ENCODE measurements at places on chromosomes 5 and 9.

DNA sequence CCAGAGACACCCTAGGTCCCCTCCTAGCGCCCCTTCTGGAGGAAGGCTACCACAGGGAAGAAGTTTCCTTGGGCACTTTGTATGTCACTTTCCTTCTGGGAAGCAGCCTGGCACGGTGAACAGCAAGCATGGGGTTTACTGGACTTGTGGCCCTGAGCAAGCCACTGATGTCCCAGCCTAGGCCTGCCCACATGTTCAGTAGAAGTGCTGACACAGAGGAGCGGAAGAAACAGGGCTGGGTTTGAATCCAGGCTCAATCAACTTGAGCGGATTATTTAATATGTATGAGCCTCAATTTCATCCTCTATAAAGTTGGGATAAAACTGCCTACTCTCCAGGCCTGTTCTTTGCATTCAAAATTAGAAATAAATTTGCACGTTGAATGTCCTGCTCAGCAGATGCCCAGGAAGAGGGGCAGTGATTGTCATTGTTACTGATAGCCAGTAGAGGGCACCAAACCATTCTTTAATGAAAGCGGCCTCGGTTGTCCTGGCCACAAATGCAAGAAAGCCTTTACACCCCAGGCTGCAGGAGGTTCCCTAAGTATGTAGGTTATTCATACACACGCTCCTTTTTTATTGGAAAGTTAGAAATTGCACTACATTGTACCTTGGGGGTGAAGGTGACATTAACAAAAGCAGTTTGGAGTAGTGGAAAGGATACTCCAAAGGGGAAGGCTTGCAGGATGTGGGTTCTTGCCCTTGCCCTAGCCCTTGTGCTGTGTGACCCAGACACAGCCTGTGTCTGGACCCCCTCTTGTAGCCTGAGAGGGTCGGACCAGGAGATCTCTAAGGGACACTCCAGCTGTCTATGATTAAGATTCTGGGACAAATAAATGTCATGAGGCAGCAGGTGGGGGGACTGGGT, 13.4 kb upstream of the XPA start:
- peak; percentile 65 for DNase-seq

- DNase-seq, result no peak
These were observed 12.8 kb upstream of the GFRA3 start for GRCh38 chr5:138287246-138287645.

- no peak for DNase-seq
These were observed 97.9 kb downstream of the FSTL4 start for GRCh38 chr5:133514456-133514855.

DNA sequence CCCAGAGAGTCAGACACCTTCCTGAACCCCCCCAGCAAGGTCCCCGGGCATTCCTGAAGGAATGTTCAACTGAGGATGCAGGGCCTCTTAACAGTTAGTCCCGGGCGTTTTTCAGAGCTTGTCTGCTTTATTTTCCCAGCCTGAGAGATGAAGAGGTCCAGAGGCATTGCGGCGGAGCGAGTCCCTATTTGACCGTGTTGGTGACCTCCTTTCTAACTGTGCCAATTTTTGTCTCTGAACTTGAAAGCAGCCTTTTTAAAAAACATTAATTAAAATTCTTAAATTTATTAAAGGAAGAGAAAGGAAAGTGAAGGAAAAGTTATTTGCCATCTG, 433 bp upstream of the PTAR1 start:
- no peak for DNase-seq

DNA sequence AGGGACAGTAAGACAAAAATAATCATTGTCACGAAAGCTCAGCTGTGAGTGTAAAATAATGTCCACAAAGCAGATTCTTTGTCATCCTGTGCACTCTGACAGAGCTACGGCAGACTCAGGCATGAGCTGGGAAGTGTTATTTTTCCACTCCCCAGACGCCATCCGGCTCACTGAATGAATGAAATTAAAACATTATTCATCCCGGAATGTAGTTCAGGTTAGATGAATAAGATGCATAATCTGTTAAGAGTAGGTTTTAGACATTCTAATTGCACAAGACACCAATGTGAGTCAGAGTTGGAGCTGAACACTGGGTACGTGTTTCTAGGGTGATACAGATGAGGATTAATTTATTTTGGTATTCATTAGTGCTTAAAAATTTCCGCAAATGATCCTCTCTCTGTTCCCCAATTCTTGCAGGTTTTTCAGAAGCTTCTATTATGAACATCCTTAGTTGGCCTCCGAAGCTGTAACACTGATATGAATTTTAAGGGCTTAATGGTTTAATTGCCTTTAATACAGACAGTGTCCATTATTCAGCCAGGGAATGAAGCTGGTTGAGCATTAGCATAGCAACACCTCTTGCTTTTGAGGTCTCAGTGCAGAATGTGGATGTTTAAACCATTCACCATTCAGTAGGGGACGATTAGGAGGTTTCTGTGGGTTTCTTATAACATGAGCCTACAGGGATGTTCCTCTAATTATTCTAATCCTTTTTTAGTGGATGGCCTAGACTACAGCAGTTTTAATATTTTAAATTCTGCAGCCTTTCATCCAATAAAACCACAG, 65.6 kb upstream of the FRRS1L start:
- DNase-seq, result no peak

DNA sequence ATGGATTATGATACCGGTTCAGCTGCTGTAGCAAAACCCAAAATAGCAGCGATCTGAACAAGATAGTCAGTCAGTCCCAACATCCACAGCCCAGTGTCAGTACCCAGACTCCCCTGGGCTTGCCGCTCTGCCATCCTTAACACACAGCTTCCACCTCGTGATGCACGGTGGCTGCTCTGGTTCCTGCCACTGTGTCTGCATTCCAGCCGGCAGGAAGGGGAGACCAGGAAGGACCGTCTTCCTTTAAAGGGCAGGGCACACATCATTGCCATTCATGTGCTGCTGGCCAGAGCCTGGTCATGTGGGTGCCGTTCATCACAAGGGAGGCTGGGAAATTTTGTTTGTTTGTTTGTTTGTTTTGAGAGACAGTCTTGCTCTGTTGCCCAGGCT, 131.0 kb upstream of the IER5L start:
- no peak for DNase-seq

DNA sequence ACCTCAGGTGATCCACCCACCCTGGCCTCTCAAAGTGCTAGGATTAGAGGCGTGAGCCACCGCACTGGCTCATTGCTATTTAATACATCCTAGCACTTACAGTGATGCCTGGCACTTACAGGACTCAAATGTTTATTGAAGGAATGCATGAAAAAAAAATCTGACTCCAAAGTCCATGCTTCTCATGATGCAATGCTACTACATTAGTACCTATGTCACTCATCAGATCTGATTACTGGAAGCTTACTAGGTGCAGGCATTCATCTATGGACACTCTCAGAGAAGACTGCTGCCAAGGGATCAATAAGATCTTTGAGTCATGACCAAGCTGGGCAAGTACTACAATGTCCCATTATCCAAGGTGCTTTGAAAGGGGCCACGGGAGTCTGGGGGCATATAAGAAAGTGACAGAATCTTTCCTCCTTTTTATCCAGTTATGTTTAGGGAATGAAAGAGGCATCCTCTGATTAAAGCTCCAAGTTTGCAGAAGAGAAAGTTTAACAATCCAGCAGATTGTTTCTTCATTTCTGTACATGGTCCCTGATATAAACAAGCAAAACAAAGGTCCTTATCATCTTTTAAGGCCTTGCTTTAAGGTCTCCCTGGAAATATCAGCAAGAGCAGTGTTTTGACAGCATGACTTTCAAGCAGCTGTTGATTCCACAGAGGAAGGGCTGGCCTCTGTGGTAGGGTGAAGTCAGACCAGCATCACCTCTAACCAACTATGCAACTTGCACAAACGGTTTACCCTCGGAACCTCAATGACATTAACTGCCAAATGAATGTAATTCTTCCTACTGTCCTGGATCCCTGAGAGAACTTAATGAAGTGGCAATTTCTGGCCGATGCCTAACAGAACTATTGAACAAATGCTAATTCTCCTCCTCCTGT, 35.9 kb downstream of the ARPC5L start:
- no peak for DNase-seq

DNA sequence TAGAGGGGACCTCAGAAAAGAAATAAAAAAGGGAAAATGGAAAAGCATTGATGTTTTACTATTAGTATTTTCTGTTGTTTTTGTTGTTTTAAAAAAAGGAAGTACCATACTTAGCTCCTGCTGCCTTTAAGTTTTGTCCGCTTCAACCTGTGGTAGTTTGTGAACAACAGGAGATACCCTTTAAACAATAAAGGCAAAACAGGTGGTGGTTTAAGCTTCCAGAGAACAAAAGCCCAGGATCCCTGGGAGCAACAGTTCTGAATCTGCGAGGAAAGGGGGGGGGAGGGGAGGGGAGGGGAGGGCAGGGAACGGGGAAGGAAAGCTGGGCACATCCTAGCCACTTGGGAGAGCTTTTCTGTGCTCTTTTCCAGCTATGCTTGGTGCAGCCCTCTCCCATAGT, 2.1 kb upstream of the PSIP1 start:
- no peak for DNase-seq

- no peak for DNase-seq
These were observed 20.2 kb downstream of the ALDH1A1 start for GRCh38 chr9:72932619-72933018.

GRCh38 chr5:156834916-156835315, 15.2 kb upstream of the PPP1R2B start:
- no peak for DNase-seq

- DNase-seq, result no peak
These were observed 182.0 kb downstream of the EBF1 start for GRCh38 chr5:158917731-158918130.

DNA sequence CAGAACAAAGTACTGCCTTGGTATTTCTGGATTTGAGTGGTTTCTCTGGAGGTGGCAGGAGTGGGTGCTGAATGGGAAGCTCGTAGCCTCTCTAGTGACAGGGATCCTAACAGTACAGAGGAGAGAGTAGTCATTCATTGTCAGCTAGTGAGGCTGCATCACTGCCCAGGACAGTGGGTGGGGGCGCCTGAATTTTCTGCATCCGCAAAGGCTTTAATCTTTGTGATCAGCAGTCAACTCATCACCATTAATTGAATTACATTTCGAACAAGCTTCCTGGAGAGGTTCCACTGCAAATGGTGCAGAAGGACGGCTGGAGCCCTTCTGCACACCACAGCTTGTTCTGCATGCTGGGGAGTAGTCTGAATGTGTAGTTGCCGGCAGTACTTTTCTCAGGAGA, 77.5 kb downstream of the HSPA4 start:
- DNase-seq, result no peak

- no peak for DNase-seq
These were observed at the start of gene OCLN for GRCh38 chr5:69492391-69492922. TSS of gene OCLN (plus strand) at chr5:69492790. CDS start at chr5:69504245, 11,455 bp downstream.

DNA sequence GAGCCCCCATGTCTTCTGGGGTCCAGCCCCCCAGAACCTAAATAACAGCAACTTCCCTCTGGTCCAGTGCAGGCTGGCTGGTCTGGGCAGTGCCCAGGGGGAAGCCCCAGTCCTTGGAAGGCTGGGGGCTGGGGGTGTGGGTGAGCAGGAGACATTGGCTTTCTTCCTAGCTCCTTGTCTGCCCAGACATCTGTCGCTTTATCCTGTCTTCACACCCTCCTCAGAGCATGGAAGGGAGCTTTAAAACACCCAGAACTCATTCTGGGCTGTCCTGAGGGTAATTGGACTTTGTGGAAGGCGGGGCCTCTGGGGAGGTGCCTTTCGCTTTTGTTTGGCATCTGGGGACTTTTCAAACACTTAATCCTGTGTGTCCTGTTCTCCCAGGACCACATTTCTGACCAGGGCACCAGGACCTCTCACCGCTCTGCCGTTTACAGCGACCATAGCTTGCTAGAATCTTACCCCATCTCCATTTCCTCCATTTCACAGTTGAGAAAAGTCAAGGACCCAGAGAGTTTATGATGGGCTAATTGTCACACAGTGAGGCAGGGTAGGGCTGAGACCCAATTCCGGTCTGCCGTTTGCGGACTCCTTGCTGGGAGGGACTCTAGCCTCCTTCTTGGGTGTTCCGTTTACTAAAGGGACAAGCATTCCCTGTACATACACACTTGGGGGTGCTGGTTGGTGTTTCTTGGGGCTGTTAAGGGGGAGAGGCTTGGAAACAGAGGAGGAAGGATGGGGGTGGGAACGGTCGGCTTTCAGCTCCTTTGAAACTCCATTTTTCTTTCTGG, 1.1 kb downstream of the GSN start:
- DNase-seq, result no peak

DNA sequence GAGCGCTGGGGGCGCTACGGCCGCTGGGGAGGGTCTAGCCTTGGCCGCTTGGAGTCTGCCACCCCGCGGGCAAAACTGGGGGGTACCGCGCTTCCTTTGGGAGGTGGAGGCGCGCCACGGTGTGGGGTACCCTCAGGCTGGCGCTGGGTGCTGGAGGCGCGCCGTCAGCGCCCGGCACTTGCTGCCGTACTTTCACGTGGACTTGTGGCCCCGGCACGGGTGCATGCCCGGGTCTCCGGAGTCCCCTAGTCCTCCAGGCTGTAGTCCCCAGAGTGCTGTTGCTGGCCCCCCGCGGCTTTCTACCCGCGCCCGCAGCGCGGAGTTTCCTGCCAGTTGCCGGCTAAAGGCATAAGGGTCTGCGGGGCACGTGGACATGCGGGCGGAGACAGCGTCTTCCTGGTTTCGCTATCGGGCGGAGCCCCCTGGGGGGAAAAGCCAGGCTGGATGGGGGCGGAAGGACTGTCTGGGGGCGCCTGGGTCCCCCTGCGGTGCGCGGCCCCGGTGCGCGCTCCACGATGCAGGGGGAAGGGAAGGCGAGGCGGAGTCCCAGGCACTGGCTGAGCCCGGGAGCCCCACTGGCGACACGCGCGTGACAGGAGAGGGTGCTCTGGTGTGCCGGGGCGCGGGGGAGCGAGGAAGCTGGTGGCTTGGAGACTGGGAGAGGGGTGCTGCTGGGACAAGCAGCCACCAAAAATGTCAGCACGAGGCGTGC, 666 bp downstream of the PPARGC1B start:
- DNase-seq, result peak; percentile 53

DNA sequence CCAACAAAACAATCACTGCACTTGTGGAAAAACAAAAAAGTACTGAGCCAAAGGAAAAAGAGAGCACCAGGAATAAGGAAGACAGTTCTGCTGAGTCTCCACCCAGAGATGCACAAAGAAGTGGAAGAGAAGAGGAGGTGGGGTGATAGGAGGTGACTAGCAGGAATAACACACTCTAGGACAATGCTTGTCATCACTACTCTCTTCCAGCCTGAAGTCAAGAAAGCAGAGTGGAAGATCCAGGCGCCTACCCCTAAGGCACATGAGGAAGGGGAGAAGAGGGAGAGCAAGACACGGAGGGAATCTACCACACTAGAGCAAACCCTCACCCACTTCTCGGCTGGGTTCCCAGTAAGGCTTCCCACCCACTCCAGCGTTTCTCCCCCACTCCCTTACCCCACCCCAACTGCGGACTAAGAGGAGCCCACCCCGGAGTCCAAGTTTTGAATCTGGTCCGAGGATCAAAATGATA, 1.7 kb downstream of the SLIT3 start:
- no peak for DNase-seq

- DNase-seq, result no peak
These were observed 32.6 kb upstream of the FRRS1L start for GRCh38 chr9:109199676-109200075.

DNA sequence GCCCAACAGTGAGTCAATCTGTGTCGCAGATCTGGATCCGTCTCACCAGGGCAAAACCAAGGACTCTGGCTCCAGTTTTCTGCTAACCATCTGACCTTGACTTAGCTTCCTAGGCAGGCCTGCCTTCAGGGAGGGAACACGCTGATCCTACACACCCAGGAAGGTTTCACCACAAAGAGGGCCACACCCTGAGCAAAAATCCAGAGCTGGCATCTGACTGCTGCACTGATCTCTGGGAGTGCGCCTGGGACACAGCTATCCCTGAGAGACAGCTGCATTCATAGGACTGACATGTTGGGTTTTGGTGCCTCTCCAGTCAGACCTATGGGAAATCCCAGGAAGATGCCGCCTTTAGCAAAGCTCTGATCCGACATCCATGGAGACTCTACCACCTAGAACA, 47.5 kb downstream of the CDK5RAP2 start:
- no peak for DNase-seq

GRCh38 chr5:125555591-125555990, 809.2 kb upstream of the ZNF608 start:
- DNase-seq, result no peak

All from CD8-positive, alpha-beta T cell (primary cell).